ENCODE measurements at places on chromosomes 3 and 15.

DNA sequence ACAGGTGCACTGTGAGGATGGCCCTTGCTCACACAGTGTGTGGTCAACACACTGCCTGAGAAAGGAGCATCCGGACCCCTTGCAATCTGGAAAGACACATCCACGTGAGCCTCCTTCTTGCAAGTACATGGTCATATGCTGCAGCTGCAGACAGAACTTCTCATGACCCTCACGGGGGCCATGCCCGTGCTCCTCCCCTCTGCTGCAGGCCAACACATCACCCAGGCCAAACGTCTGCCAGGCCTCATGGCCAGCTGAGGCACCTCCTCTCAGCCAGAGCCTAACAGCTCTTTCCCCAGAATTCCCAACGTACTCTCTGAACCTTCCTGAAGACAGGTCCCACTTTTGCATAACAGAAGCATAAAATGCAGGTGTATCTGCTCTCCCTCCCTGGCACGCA lies 25.3 kb downstream of the SLC41A3 start:
- H3K36me3 ChIP-seq = no peaks in the 10 kb centered on the region
- H3K27ac ChIP-seq = no peak overlapping the region
- H3K4me1 ChIP-seq = peaks cover 28% of the 10 kb centered on the region
- no peak for DNase-seq
- no peaks in the 10 kb centered on the region for H3K27me3 ChIP-seq
- H3K4me3 ChIP-seq = no peak overlapping the region

- H3K27me3 ChIP-seq = no peaks in the 10 kb centered on the region
- no peak overlapping the region for H3K4me3 ChIP-seq
- H3K36me3 ChIP-seq = no peaks in the 10 kb centered on the region
- H3K27ac ChIP-seq = no peak overlapping the region
Measured at GRCh38 chr3:162769564-162769963, 1273.0 kb downstream of the OTOL1 start.

DNA sequence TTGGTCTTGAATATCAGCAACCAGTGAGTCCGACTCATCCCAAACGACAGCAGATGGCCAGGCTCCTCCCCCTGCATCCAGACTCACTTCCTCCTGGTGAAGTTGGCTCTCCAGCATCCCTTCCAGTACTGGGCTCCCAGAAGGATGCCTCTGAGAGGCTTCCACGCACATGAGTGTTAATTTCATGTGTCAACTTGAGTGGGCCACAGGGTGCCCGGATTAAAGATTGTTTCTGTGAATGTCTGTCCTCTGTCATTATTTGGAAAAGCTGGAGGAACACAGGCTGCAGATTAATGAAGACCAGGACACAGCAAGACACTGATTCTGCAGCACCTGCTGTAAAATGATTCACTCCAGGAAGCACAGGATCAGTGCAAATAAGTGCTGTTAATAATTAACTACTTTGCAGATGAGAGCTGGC lies 99.8 kb downstream of the ATP10A start:
- no peaks in the 10 kb centered on the region for H3K27me3 ChIP-seq
- H3K27ac ChIP-seq = no peak overlapping the region
- no peaks in the 10 kb centered on the region for H3K4me1 ChIP-seq
- H3K36me3 ChIP-seq = no peaks in the 10 kb centered on the region

DNA sequence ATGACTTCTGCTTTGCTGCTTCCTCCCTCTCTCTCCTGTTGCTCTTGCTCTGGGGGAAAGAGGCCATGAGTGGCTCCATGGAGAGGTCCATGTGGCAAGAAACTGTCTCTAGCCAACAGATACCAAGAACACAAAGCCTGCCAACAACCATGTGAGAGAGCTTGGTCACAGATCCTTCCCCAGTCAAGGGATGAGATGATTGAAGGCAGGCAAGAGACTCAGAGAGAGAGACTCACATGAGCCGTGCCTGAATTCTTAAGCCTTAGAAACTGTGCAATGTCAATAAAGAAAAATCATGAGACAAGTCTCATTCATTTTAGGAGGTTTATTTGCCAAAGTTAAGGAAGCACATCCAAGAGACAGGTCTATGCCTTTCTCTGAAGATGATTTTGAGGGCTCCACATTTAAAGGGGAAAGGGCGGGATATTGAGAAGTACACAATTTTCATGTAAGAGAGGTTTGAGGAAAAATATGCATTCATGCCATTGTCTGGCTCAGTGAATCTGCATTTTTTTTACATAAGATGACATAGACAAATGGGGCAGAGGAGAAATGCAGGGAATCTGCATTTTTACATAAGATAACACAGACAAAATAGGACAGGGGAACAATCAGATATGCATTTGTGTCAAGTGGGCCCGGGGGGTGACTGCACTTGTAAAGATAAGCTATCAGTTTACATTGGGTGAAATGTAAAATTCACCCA lies 59.5 kb upstream of the SUCLG2 start:
- H3K4me3 ChIP-seq = no peak overlapping the region
- no peak for DNase-seq
- H3K4me1 ChIP-seq = no peaks in the 10 kb centered on the region
- H3K36me3 ChIP-seq = no peaks in the 10 kb centered on the region

DNA sequence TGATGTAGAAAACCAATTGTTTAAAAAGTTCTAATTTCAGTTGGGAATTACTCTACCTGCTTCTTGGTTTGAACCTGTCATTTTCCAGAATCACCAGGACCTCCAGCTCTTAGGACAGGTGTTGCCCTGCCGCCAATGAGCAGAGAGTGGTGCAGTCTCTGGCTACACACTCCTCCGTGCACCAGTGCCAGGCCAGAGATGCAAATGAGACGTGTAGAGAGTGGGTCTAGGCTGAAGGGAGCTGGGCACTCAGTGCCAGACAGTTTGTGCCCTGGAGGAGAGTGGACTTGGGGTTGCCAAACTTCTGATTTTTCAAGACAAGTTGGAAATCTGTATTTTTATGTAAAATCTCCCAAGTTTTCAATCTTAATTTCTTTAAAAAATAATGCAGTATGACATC lies 566.2 kb downstream of the MAGI1 start:
- no peaks in the 10 kb centered on the region for H3K27me3 ChIP-seq
- no peak for DNase-seq
- no peaks in the 10 kb centered on the region for H3K36me3 ChIP-seq
- no peak overlapping the region for H3K27ac ChIP-seq
- no peak overlapping the region for H3K4me3 ChIP-seq
- H3K4me1 ChIP-seq = no peaks in the 10 kb centered on the region

GRCh38 chr3:167843886-167844285 lies 108.4 kb downstream of the SERPINI1 start:
- no peak overlapping the region for H3K4me3 ChIP-seq
- H3K4me1 ChIP-seq = no peaks in the 10 kb centered on the region
- no peak overlapping the region for H3K27ac ChIP-seq
- no peaks in the 10 kb centered on the region for H3K36me3 ChIP-seq
- no peak for DNase-seq

DNA sequence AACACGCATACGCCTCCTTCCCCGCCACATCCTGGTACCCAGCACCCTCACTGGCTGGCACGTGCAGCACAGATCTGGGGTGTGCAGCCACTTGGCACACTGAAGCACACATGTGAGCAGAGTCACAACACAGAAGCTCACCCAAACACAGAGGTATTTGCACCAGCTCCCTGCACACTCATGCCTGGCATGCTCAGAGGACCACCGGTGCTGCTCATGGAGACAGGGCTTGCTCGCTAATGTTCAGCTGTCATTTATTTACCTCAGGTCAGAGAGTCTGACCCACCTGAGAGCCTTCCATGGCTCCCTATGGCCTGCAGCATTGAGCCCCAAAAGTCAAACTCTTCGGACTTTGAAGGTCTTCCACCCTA lies 70.4 kb downstream of the ADAMTS7 start:
- no peaks in the 10 kb centered on the region for H3K36me3 ChIP-seq
- no peak for DNase-seq
- H3K4me3 ChIP-seq = no peak overlapping the region
- H3K27me3 ChIP-seq = no peaks in the 10 kb centered on the region
- no peak overlapping the region for H3K27ac ChIP-seq
